ENCODE measurements at places on chromosomes 11 and 22. TPM values are rescaled to one million over a fixed set of nuclear protein-coding genes. Genes with fewer than 3 reads are reported as not detected.

DNA sequence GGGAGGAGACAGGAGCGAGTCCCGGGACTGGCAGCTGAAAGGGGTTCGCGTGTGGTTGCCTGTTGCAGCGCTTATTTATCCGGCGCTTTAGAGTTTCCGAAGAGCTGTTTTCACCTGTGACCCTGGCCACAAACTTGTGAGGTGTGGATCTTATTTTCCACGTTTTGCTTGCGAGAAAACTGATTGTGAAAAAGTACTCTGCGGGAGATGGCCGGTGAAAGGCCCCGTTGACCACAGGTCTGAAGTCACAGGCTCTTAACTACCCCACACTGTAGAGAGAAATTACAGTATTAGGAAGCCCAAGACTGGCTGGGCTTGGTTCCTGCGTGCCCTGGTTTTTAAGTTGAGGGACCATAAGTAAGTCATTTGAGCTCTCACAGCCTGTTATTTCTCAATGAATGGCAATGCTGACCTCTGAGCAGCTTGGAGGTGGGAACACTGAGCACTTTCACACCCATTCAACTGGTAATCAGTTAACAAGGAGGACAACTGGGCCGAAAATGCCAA is 379 bp upstream of the RAB38 start:
- H3K36me3 ChIP-seq: no peaks in the 10 kb centered on the region
- H3K27ac ChIP-seq: no peak overlapping the region
- peak overlapping the region; percentile 51 for H3K4me3 ChIP-seq
- peaks cover 2% of the 10 kb centered on the region for H3K27me3 ChIP-seq
- DNase-seq: peak; percentile 21
- peaks cover 14% of the 10 kb centered on the region for H3K4me1 ChIP-seq

- H3K36me3 ChIP-seq: peaks cover 3% of the 10 kb centered on the region
- no peak for DNase-seq
- H3K4me1 ChIP-seq: peaks cover 31% of the 10 kb centered on the region
- peak overlapping the region; percentile 97 for H3K4me3 ChIP-seq
These were observed 1.3 kb downstream of the HPS5 start for GRCh38 chr11:18320617-18321016.

SLC25A45 gene
- 2.6 TPM for total RNA-seq

GRCh38 chr11:61971248-61972111 is 4.0 kb upstream of the FTH1 start:
- no peaks in the 10 kb centered on the region for H3K27me3 ChIP-seq
- peak; percentile 98 for DNase-seq
- H3K4me3 ChIP-seq: no peak overlapping the region
- H3K27ac ChIP-seq: peak overlapping the region; percentile 95

DNA sequence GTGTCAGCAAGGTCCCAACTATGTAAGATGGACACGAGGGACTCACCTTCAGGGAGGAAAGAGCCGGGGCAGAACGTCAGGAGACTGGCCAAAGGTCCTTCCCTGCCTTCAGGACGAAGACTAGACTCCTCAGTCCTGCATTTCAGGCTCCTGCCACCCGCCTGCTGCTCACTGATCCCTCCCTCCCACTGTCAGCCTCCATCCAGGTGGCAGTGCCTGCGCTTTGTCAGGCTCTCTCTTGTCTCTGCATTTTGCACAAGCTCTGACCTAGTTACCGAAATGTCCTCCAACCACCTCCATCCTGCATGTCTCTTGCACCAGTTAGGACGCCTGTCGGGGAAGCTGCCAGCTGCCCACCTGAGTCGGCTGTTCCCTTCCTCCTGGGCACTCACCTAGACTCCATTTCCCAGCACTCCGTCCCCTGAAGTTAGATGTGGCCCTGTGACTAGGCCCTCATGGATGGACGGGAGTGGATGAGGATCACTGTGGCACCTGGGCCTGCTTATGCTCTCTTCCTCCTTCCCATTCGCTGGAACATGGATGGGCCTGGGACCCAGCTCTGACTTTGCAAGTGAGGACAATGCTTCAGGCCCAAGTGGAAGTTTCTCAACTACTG is 8.0 kb downstream of the B3GNT6 start:
- peaks cover 14% of the 10 kb centered on the region for H3K4me1 ChIP-seq
- H3K36me3 ChIP-seq: no peaks in the 10 kb centered on the region
- no peak overlapping the region for H3K27ac ChIP-seq
- peaks cover 10% of the 10 kb centered on the region for H3K27me3 ChIP-seq
- H3K4me3 ChIP-seq: no peak overlapping the region

GRCh38 chr22:48366056-48366455 is 1461.6 kb downstream of the BRD1 start:
- H3K27me3 ChIP-seq: no peaks in the 10 kb centered on the region
- H3K36me3 ChIP-seq: no peaks in the 10 kb centered on the region
- H3K4me3 ChIP-seq: no peak overlapping the region
- no peak for DNase-seq
- no peak overlapping the region for H3K27ac ChIP-seq

DNA sequence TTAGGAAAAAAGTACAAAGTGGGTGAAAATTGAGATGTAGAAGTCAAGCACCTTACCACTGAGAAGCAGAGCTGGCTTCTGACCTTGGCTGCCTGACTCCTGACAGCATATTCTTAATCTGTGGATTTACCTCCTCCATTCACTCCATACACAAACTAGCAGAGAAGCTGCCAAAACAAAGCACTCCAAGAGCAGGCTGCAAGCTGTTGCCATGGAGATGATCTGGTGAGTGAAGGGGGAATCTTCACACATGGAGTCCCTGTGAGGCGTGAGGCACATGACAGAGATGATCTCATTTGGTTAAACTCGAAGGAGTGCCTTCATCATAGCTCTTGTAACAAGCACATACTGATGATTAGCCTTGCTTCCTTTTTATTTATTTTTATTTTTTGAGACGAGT is 16.1 kb downstream of the COMMD9 start:
- DNase-seq: no peak
- H3K27ac ChIP-seq: no peak overlapping the region
- H3K4me3 ChIP-seq: no peak overlapping the region
- H3K27me3 ChIP-seq: no peaks in the 10 kb centered on the region
- H3K36me3 ChIP-seq: peaks cover 12% of the 10 kb centered on the region
- H3K4me1 ChIP-seq: no peaks in the 10 kb centered on the region

TSSK2 gene
- total RNA-seq: not detected

GRCh38 chr11:20627701-20628100 is 28.3 kb downstream of the SLC6A5 start:
- H3K27me3 ChIP-seq: no peaks in the 10 kb centered on the region
- no peak overlapping the region for H3K27ac ChIP-seq
- no peaks in the 10 kb centered on the region for H3K4me1 ChIP-seq
- DNase-seq: no peak
- H3K36me3 ChIP-seq: no peaks in the 10 kb centered on the region

CHST1 gene
- total RNA-seq: 2.6 TPM

IFTAP gene
- total RNA-seq: 21.3 TPM

- H3K4me3 ChIP-seq: no peak overlapping the region
- no peaks in the 10 kb centered on the region for H3K4me1 ChIP-seq
- H3K36me3 ChIP-seq: no peaks in the 10 kb centered on the region
- H3K27ac ChIP-seq: no peak overlapping the region
- DNase-seq: no peak
- H3K27me3 ChIP-seq: no peaks in the 10 kb centered on the region
These were observed 1105.0 kb downstream of the BRD1 start for GRCh38 chr22:48722661-48723060.

PATE2 gene
- not detected for total RNA-seq

SCN2B gene
- 0.29 TPM for total RNA-seq

ALKBH8 gene
- 12.7 TPM for total RNA-seq

RANGAP1 gene
- 77.8 TPM for total RNA-seq

DNA sequence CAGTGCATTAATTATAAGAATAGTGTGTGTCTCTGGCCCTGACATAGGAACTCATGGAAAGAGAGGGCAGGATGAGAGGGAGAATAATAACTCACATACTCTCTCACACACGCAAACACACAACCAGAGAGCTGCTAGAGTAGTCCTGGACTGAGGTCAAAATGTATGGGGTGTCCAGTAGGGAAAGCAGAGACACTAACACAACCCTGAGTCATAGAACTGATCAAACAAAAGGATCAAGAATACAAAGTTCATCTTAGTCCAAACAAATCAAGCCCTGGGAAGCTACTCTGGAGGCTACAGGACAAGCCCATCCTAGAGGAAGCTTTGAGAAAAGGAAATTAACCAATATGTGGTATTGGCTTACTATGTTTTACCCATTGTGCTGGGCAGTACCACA is 178.5 kb upstream of the GUCY1A2 start:
- H3K36me3 ChIP-seq: no peaks in the 10 kb centered on the region
- DNase-seq: no peak
- no peak overlapping the region for H3K4me3 ChIP-seq
- H3K27ac ChIP-seq: no peak overlapping the region
- no peaks in the 10 kb centered on the region for H3K27me3 ChIP-seq
- H3K4me1 ChIP-seq: no peaks in the 10 kb centered on the region

DNA sequence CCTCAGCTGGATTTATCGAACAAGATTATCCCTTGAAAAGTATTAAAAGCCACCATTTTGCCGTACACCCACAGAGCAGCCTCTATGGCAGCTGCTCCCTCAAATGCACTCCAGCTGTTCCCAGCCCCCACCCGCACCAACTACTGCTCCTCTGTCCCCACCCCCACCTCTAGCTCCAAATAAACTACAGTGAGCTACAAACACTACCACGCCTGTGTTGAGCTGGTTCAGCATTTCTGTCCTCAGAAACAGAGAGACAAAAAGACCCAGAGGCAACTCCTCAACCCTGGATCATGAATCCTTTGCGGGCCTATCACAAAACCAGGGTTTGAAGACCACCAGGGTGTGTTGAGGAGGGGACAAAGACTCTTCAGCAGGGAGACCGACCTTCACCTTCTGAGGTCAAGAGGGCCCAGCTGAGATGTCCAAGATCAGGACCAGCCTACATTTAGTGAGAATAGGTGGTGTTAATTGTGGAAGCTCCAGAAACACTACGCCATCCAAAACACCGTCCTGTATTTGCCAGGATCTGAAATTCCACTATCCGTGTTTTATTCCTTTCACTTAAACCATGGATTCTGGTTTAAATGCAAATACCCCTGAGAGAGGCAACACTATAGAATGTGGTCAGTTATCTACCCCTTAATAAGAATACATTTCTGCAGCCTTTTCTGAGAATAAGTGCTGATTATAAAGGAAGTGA is 195.9 kb downstream of the DSCAML1 start:
- no peak overlapping the region for H3K4me3 ChIP-seq
- peaks cover 11% of the 10 kb centered on the region for H3K27me3 ChIP-seq
- no peak overlapping the region for H3K27ac ChIP-seq
- no peaks in the 10 kb centered on the region for H3K4me1 ChIP-seq

DNA sequence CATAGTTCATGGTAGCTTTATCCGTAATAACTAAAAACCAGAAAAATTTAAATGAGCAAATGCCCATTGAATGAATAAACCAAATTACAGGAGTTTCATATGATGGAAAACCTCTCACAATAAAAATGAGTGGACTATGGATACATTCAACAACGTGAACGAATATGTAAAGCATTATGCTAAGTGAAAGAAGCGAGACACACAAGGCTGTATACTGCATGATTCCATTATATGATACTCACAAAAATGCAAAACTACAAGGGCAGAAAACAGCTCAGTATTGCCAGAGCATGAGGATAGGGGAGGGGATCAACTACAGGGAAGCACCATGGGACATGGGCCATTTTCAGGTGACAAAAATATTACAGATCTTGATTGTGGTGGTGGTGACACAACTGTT is 22.2 kb downstream of the DDI1 start:
- no peak overlapping the region for H3K4me3 ChIP-seq
- H3K4me1 ChIP-seq: no peaks in the 10 kb centered on the region
- no peaks in the 10 kb centered on the region for H3K36me3 ChIP-seq
- no peaks in the 10 kb centered on the region for H3K27me3 ChIP-seq
- no peak overlapping the region for H3K27ac ChIP-seq

SCGB1C1 gene
- total RNA-seq: not detected

- peaks cover 39% of the 10 kb centered on the region for H3K36me3 ChIP-seq
- peak; percentile 79 for DNase-seq
- peaks cover 18% of the 10 kb centered on the region for H3K4me1 ChIP-seq
These were observed 2.1 kb downstream of the WEE1 start for GRCh38 chr11:9575260-9576240.

KCNJ1 gene
- total RNA-seq: 0.14 TPM

DNA sequence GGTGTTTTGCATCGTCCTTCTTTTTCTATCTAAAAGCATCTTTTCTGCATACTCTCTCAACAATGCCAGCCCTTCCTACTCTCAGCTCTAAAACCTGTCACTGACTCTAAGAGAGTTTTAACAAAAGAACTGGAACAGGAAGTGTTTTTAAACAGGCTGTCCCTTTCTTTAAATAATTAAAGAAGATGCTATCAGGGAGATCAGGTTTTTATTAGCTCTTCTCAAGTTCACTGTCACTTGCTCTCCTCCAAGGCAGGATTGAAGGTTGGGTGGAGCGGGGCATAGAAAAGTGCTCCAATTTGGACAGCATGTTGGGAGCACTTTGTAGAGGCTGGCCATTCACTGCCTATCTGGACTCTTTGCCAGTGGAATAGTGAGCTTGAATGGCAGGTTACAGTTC is 56.4 kb upstream of the BARX2 start:
- H3K4me1 ChIP-seq: no peaks in the 10 kb centered on the region
- no peaks in the 10 kb centered on the region for H3K36me3 ChIP-seq
- no peak overlapping the region for H3K27ac ChIP-seq
- no peak for DNase-seq

- peaks cover 21% of the 10 kb centered on the region for H3K4me1 ChIP-seq
- H3K27ac ChIP-seq: no peak overlapping the region
These were observed 346.6 kb downstream of the MN1 start for GRCh38 chr22:27454807-27455450.

WNT7B gene
- total RNA-seq: 1.6 TPM

OR51A2 gene
- total RNA-seq: not detected

SOX6 gene
- total RNA-seq: 16.3 TPM

GGTLC3 gene
- total RNA-seq: not detected

GRCh38 chr11:132734217-132734616 is 798.1 kb downstream of the OPCML start:
- no peak overlapping the region for H3K4me3 ChIP-seq
- H3K36me3 ChIP-seq: no peaks in the 10 kb centered on the region
- peak overlapping the region; percentile 78 for H3K27ac ChIP-seq
- peak; percentile 100 for DNase-seq
- H3K27me3 ChIP-seq: no peaks in the 10 kb centered on the region
- peaks cover 5% of the 10 kb centered on the region for H3K4me1 ChIP-seq

- peak; percentile 95 for DNase-seq
- peaks cover 50% of the 10 kb centered on the region for H3K4me1 ChIP-seq
- H3K27me3 ChIP-seq: no peaks in the 10 kb centered on the region
- H3K27ac ChIP-seq: peak overlapping the region; percentile 78
- H3K4me3 ChIP-seq: no peak overlapping the region
These were observed 3.6 kb downstream of the SHISAL1 start for GRCh38 chr22:44309137-44309536.

ROM1 gene
- total RNA-seq: 0.79 TPM

DNA sequence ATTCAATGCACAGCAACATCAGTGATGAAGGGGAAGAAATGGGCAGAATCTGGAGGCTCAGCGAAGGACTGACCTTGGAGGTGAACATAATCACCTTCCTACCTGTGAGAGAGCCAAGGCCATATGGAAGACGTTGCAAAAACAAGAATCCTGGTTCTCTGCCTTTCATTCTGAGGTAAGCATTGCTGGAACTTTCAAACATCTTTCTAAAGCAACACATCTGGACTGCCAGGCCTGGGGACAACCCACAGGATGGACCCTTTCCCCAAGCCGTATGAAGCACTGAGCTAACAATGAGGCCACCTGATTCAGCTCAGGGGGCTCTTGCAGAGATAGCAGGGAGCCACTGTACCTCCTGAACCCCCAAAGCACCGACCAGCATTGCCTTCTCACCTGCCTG is 70.5 kb downstream of the ETS1 start:
- peaks cover 9% of the 10 kb centered on the region for H3K36me3 ChIP-seq
- H3K27me3 ChIP-seq: no peaks in the 10 kb centered on the region
- no peak for DNase-seq
- H3K4me3 ChIP-seq: peak overlapping the region; percentile 94
- peaks cover 57% of the 10 kb centered on the region for H3K4me1 ChIP-seq

HOATZ gene
- total RNA-seq: 0.43 TPM

Data from astrocyte (in vitro differentiated cells and primary cell).